Immature natural killer cell (primary cell): ENCODE measurements at places on chromosomes 6 and 20. TPM values are rescaled to one million over a fixed set of nuclear protein-coding genes. Genes with fewer than 3 reads are reported as not detected.

DNA sequence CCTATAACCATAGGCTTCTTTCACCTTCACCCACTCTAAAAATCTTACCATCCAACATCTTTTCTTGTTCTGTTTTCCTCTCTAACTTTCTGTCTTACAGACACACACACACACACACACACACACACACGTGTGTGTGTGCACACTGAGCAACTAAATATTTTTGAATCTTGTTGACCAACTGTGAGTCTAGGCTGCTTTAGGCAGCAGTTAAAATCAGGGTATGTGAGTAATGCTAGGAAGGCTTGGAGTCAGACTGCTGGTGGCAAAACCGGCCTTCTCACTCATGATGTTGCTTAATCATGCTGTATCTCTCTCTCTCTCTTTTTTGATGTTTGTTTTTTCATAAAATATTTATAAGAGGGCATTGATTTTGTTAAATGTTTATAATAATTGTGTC lies 103.1 kb upstream of the TBX18 start:
- DNase-seq: no peak

- DNase-seq: no peak
Observed at GRCh38 chr6:156359912-156360311, 417.3 kb upstream of the ARID1B start.

GRCh38 chr6:13152764-13153163 lies 175.6 kb downstream of the TBC1D7 start:
- DNase-seq: no peak

DNA sequence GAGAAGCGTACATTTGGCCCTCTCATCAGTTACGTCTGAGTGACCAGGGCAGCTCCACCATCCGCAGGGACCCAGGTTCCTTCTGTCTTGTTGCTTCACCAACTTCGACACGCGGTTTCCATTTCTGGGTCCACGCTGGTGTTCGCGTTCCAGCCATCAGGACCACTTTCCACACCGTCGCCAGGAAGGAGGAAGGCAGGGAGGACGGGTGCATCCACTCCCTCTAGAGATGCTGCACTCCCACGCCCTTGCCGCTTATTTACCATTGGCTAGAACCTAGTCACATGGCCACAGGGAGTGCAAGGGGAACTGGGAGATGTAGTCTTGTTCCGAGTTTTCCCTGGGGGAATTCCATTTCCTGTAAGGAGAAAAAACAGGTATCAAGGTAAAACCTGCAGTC lies 33.2 kb upstream of the SNX9 start:
- DNase-seq: no peak

DNA sequence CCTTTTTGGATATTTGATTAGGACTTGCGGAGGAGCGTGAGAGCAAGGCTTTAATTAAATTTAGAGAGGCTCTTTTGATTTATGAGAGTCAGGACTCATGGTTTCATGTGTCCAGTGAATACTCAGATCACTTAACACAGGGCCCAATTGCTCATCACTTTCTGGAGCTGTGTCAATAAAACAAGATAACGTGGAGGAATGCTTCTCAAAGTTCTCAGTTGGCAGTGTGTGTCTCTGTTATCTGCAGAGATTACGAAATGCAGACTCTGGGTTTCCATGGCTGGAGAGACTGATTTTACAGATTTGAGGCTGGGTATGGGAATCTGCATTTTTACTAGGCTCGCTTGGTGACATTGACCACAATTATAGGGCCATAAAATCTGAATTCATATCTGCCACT lies 335.8 kb upstream of the FLRT3 start:
- no peak for DNase-seq

GRCh38 chr20:61819921-61820825 lies 245.5 kb downstream of the TAF4 start:
- no peak for DNase-seq

DNA sequence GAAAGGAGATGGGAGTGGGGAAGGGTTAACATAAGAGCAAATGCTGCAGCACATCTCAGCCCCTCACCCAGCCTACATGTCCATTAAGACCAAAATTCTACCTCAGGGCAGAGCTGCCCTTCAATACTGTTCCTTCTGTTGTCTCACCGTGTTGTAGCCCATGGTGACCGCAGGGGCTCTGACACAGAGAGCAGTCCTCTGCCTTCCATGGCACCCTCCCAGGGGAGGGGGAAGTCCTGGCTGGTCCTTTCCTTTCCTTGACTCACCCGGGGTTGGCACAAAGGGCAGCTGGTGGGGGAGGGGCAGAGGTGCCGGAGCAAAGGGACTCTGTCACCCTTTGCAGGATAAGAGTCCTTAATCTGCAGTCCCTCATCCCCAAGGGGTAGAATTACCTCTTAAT lies 15.2 kb downstream of the NKX2-2 start:
- no peak for DNase-seq

- no peak for DNase-seq
Observed at GRCh38 chr6:163883984-163884383, 469.5 kb downstream of the QKI start.

DNA sequence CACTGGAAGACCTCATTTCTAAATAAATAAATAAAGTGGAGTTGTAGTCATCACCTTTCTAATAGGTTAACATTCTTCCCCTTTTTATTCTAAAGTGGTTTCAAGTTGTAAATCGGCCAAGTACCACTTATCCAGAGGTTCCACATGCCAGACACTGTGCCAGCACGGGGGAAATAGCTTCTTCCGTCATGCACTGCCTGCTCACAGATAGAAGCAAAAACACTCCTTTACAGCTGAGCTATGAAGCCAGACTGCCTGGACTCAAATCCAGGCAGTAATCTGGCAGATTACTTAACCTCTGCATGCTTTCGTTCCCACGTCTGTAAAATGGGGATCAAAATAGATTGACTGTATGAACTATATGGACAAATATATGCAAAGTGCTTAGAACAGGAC lies 17.2 kb upstream of the SCML4 start:
- no peak for DNase-seq

- DNase-seq: no peak
Observed at GRCh38 chr6:35490821-35491557, 5.9 kb downstream of the TEAD3 start.

GRCh38 chr6:70398783-70399728 lies 14.3 kb upstream of the FAM135A start:
- DNase-seq: no peak

GRCh38 chr6:84882768-84883766 lies 118.7 kb upstream of the TBX18 start:
- no peak for DNase-seq

DNA sequence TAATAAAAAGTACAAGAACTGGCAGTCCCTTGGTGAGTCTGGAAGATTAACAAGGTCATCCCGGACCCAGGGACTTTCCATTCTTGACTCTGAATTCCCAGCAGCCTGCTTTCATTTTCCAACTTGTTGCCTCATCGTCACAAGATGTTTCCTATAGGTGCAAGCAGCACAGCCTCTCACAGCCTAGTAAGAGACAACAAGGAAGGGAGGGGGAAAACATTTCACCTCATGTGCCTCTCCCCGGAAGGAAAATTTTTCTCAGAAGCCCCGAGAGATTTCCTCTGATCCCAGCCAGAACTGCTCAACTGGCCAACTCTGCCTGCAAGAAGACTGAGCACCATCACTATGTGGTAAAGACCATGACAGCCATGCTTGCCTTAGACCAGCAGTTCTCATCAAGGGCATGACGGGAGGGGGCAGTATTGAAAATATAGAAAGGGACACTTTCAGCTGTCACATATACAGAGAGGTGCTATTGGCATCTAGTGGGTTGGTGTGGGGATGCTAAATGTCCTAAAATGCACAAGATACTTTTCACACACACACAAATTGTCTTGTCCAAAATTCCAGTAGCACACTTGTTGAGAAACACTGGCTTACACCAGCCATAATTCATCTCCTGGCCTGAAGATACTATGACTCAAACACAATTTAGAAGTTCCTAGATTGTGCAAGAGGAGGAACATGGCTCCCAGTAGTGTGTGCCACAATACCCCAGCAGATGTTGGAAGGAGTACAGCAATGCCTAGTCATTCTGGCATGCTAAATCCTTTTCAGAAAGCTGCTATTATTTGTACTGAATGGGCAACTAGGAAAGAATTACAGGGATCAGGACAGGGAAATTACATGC lies 10.8 kb upstream of the WTAP start:
- DNase-seq: no peak

- DNase-seq: no peak
Observed at GRCh38 chr6:137977206-137977605, 110.1 kb downstream of the TNFAIP3 start.

GRCh38 chr6:111983193-111983592 lies 70.7 kb upstream of the CCN6 start:
- no peak for DNase-seq

- DNase-seq: no peak
Observed at GRCh38 chr6:159790956-159791598, 810 bp downstream of the MRPL18 start.

GRCh38 chr6:110517034-110517433 lies 40.6 kb upstream of the SLC22A16 start:
- DNase-seq: no peak

GRCh38 chr6:139330826-139331500 lies 39.2 kb upstream of the TXLNB start:
- DNase-seq: no peak

- no peak for DNase-seq
Observed at GRCh38 chr6:12222405-12223366, 67.5 kb upstream of the EDN1 start.

DNA sequence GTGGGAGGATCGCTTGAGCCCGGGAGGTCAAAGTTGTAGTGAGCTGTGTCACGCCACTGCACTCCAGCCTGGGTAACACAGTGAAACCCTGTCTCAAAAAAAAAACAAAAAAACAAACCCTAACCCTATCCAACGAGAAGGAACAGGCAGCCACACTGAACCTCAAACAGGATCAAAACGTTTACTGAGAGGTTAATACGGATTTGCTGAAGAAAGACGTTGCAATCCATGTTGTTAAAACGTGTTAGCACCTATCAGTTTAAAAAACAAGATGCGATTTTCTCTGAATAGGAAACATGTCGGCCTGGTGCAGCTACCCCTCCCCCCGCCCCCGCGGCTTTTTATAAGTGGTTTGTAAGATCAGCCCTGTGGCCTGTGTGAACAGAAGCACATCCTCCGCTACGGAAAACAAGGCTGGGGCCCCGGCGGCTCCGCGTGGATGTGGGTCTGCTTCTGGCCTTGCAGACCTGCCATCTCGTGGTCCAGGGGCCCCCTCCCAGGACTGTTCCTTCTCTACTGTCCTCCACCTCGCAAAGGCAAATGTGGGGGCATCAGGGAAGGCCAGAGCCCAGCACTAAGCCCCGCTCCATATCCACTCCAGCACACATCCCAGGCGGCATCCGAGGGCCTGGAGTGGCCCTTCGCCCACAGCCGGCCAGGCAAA lies 11.4 kb downstream of the SLC2A4RG start:
- DNase-seq: peak; percentile 67

HLA-DRB5 gene
- polyA plus RNA-seq: 3.0 TPM

CRISP1 gene
- polyA plus RNA-seq: not detected

UCKL1 gene
- 30.8 TPM for polyA plus RNA-seq

UBD gene
- polyA plus RNA-seq: not detected

NOP56 gene
- polyA plus RNA-seq: 71.2 TPM

ADGRG6 gene
- 0.47 TPM for polyA plus RNA-seq

PRICKLE4 gene
- polyA plus RNA-seq: not detected
